ENCODE measurements at places on chromosomes 11 and 22.

DNA sequence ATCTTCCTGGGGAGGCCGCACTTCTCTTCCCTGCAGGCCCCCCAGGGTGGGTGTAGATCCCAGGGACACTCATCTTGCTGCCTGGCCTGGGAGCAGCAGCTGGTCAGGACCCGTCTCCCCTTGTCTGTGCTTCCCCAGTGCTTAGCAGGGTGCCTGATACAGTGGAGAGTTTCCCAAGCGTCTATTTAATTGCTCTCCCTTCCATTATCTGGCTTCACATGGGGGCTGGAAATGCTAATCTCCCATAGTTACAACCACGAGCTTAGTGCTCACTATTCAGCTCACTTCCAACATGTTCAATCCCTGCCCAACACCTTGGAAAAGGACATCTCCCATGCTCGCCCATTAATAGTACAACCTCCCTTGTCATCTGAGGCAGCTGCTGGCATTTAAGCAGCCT lies 100.5 kb downstream of the DSCAML1 start:
- DNase-seq: no peak

DNA sequence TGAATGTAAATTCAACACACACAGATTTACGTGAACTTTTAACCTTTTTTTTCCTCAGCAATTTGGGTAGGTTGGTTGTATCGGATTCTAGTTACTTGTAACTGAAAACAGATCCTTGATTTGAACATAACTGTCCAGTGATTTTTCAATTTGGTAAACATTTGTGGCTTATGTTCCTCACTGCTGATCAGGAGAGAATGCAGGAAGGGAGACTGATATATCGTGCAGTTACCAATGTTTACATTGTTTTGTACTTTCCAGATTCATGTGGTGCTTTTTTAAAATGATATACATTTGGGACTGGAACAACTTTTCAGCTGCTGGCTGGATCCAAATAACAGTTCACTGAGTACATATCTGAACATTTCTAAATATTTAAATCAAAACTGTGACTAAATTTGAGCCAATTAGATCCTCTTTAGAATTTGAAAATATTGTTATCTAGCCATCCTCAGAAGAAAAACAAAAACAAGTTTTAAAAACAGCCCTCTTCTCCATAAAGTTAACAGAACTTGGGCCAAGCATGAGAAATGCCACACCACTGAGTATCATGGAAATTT lies 84.3 kb upstream of the MTMR2 start:
- no peak for DNase-seq

DNA sequence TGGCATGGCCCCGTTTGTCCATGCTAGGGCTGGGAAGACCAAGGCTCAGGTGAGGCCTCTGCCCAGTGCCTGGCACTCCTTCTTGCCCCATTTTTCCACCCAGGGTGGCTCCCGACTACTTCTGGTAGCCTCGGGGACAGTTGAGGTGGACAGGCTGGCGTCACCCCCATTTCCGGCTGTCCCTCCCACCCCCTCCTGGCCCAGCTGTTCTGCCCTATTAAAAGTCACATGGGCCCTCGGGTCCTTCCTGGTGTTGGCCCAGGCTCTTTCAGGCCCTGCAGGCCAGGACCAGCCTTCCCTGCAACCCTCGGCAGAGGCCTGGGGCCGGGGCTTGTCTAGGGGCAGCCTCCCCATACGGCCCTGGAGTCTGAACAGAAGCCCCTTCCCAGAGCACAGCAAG lies 9.5 kb downstream of the CD81 start:
- DNase-seq: no peak

- no peak for DNase-seq
These were observed 62.7 kb downstream of the MICAL2 start for GRCh38 chr11:12173111-12173510.

GRCh38 chr11:3359092-3359824 lies 19.7 kb downstream of the ZNF195 start:
- DNase-seq: no peak

DNA sequence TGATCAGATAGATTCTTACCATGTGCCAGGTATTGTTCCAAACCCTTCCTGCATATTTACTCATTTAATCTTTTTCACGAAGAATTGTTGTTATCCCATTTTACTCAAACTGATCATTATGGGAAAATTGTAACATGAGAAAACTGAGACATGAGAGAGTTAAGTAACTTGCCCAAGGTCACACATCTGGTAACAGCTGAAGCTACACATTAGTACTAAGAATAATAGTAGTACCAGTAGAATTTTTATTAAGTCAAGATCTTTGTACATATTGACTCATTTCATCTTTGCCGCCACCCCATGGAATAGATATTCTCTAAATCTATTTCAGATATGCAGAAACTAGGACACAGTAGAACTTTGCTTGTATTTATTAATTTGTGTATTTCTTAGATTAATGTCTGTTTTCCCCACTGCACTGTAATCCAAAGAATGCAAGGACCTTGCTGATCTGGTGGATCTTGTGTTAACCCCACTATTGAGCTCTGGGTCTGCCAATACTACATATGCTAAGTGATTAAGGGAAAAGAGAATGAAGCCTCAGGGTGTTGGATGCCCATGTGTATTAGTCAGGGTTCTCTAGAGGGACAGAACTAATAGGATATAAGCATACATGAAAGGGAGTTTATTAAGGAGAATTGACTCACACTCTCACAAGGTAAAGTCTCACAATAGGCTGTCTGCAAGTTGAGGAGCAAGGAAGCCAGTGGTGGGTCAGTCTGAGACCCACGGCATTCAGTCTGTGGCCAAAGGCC lies 72.8 kb downstream of the PARVA start:
- no peak for DNase-seq

DNA sequence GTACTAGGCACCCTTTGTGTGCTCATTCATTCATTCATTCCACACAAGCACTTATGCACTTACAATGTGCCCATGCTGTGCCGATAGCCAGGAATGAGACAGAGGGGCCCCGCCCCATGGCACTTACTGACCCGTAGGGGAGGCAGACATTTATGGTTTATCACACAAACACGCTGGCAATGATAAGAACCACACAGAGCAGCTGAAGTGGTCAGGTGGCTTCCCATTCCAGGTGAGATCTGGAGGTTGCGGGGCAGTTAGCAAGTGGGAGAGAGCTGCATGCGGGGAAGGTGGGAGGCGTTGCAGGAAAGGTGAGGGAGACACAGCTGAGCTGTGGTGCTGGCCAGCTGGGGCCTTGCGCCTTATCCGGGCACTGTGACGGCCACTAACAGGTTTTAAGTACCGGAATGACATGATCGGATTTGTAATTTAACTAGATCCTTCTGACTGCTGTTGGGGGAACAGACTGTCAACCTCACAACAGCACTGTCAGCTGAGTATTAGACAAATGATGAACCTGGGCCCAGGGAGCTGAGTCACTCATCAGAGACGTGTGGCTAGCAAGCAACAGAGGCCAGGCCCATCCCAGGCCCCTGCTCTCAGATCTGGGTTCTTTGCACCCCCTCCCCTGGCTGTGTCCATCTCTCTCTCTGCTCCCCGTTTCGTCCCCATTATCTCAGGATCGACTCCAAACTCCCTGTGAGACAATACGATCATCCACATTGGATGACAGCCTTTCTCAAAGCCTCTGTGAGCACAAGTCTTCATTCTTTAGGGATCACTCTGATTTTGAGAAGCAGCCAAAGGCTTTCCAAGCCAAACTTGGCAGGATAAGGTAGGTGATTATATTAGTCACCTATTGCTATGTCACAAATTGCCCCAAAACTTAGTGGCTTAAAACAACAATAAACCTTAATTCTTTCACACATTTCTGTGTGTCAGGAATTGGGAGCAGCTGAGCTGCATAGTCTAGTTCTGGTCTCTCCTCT lies 28.4 kb downstream of the RASD2 start:
- DNase-seq: no peak

GRCh38 chr11:9626496-9627394 lies 37.1 kb upstream of the SWAP70 start:
- no peak for DNase-seq

- DNase-seq: no peak
These were observed 34.2 kb downstream of the DDX10 start for GRCh38 chr11:108698844-108699642.

- no peak for DNase-seq
These were observed 32.4 kb downstream of the ZNF195 start for GRCh38 chr11:3346587-3346986.

- no peak for DNase-seq
These were observed 13.0 kb upstream of the CXCR5 start for GRCh38 chr11:118870396-118871343.

DNA sequence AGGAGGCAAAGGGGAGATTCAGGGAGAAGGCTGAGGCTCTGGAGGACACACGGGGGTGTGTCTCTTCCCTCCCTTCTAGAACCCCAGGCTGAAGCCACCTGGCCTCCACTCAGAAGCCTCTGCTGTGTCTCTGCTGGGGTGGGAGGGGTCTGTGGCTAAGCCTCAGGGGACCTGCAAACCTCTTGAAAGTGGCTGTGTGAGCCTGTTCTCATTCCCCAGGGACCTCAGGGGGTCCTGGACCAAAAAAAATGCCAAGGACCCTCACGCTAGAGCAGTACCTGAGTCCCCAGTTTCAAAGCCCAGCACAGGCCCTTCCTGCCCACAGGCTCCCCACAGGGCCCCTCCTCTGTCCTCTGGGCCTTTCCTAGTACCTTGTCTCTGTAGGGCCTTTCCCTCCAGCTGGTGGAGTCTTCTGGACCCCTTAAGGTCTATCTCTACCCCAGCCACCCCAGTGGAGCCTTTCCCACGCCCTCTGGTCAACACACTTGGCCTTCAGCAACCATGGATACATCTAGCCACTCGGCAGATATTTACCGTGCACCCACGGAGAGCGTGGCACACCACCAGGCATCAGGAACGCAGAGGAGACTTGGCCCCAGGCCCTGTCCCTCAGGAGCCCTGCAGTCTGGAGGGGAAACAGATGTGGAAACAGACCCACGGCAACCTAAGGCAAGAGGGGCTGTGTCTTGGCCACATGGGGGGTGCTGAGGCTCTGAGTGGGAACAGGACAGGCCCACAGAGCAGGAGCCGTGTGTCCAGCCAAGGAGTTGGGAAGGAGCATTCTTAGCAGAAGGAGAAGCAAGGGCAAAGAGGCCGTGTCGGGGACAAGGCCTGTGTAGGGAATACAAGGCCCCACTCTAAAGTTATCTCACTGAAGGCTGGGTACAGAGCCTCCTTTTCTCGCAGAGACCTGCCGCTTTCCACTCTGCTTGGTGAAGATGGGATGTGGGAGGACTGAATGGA lies 18.5 kb downstream of the PLA2G6 start:
- no peak for DNase-seq

DNA sequence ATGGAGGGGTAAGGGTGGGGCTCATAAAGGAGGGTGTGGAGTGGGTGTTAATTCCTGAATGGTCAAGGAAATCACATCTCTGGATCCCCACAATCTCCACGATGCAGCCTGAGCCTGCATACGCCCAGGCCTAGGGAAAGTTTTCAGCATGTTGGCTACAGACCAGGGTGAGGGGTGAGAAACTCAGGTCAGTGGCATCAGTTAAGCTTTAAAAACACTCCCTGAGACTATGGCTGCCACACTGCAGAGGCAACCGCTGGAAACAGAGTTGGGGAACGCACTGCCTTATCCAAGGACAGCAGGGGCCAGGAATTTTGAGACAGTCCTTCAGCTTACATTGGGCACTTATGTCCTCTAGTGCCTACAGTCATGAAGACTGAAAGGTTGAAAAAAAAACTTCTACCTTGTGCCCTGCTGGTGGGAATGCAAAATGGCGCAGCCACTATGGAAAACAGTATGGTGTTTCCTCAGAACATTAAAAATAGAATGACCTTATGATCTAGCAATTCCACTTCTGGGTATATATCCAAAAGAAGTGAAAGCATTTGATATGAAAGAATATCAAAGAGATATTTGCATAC lies 19.7 kb downstream of the DKK3 start:
- no peak for DNase-seq

- no peak for DNase-seq
These were observed 1.2 kb upstream of the MYO7A start for GRCh38 chr11:77126861-77127234.
